Stimulated activated CD8-positive, alpha-beta memory T cell treated with anti-CD3 and anti-CD28 coated beads, Interleukin-4, amount 100 ng/mL, for 1 hour (primary cell): ENCODE measurements at places on chromosomes 1 and 21.

DNA sequence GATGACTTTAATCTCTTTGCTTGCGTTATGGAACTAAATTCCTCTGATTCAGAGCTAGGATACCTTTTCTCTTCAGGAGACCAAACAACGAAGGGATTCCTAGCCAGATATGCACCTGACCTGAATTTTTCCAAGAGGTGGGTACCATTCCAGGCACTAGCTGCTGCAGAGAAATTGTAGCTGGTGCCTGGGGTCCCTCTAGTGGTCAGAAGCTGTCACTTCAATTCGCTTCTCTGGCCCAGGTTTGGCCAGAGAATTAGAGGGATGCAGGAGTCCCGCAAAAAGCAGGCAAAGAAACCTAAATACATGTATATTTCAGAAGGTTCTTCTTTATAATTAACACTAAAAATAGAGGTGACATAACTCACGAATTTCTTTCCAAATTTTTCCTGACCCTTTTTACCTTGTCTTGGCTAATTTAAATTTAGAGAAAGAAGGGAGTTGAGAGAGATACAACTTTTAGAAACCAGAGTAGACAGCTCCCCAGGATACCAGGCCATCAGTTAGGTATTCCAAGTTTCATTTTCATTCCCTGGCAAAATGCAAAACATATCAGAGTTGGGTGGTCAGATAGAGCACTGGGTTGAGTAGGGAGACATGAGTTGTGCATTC is 9.6 kb downstream of the ACKR1 start:
- no peak for DNase-seq

- no peak for DNase-seq
These were observed 4.5 kb downstream of the GUCA2B start for GRCh38 chr1:42157667-42158066.

GRCh38 chr1:81197591-81197990 is 603.1 kb upstream of the ADGRL2 start:
- no peak for DNase-seq

- no peak for DNase-seq
These were observed 24.9 kb downstream of the HMCN1 start for GRCh38 chr1:185759061-185759460.

GRCh38 chr1:192741095-192741494 is 67.7 kb upstream of the RGS2 start:
- DNase-seq, result no peak

GRCh38 chr21:45303091-45303615 is 15.5 kb upstream of the POFUT2 start:
- DNase-seq, result no peak

- DNase-seq, result no peak
These were observed 14.2 kb upstream of the ECE1 start for GRCh38 chr1:21304488-21304887.

- no peak for DNase-seq
These were observed 41.3 kb upstream of the TRIM45 start for GRCh38 chr1:117162816-117163215.

DNA sequence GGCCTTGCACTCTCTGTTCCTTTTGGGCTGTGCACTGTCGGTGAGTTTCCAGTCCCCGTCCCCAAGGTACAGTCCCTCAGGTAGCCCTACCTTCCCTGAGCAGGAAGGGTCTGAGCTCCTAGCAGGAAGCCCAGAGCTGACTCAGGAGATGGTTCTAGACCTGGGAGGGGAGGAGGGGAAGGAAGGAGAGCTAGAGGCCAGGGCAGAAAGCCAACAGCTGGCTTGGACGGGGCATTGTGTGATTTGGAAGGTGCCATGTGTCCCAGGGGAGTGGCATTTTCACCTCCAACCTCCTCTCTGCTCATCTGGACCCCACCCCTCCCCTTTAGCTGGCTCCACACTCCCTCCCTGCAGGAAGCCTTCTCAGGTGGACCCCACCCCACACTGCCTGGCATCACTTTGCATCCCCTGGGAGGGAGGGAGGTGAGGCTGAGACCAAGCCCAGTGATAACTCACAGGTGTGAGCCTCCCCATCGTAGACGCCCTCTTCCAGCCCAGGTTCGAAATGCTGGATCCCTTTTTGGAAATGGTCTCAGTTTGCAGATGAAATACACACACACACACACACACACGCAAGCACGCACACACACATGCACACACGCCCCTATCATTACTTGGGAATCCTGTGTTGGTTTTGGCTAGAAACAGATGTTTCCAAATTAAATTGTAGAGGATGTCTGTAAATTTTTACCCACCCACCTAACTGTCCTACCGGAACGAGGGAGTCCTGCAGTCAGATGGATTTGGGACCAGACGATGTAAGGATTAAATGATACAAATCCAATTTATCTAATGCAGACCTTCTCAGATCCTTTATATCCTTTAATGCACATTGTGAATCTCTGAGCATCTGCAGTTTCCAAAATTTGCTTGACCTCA is 19.7 kb upstream of the IFNLR1 start:
- no peak for DNase-seq

- DNase-seq, result no peak
These were observed 522.5 kb downstream of the PTBP2 start for GRCh38 chr1:97243973-97244560.
